GM13977 (cell line): ENCODE measurements at places on chromosomes 2 and 18.

DNA sequence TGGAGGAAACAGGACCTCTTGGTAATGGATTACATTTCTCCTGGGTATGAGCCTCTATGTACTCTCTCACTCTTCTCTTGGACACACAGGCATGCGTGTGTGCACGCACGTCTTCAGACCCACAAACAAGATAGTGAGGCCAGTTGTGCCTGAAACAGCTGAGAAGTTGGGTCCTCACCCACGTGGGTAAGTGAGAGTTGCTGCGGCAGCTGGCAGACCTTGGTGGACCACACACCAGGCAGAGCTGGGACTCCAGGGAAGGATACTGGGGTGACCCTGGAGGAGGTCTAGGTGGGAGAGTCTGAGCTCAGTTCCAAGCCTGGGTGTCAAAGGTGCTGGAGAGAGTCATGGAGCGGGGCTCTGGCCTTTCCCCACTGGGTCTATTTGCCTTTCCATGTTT is 194.3 kb downstream of the HAUS1 start:
- no peak for DNase-seq

DNA sequence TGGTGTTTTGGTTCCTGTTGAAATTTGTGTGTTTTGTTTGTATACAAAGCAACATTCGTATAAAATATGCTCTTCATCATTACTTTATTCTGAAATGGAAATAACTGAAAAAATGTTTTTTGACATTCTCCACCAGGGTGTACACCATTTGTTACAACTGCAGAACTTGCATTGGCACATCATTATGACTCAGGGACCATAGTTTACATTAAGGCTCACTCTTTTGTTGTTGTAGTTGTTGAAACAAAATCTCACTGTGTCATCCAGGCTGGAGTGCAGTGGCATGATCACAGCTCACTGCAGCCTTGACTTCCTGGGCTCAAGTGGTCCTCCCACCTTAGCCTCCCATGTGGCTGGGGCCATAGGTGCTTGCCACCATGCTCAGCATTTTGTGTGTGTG is 676.6 kb downstream of the TDRD15 start:
- no peak for DNase-seq

DNA sequence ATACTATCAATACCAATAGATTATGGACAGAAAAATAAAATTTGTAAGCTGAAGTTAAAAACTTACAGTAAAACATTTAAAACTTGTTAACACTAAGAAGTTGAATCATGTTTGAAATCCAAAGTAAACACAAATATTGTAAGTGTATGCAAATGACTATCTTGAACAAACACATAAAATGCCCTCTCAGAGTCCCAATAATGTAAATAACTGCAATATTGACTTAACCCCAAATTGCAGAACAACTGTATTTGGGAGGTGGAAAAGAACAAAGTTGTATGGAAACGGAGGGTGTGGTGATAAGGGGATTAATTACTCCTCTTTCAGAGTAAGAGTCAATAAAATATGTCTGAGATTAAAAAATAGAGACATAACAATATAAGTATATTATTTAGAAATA is 140.0 kb upstream of the NOL4 start:
- DNase-seq = no peak

DNA sequence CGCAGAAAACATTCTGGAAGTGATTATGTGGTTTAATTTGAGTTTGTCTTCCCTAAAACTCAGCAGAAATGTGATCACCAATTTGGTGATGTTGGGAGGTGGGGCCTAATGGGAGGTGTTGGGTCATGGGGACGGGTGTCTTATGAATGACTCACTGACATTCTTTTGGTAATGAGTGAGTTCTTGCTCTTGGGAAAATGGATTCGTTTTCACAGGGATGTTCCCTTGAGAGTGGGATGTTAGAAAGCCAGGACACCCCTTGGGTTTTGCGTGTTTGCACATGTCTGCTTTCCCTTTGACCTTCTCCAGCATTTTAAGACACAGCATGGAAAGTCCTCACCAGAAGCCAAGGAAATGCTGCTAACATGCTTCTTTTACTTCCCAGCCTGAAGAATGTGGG is 321.5 kb upstream of the NT5C1B start:
- DNase-seq = no peak

DNA sequence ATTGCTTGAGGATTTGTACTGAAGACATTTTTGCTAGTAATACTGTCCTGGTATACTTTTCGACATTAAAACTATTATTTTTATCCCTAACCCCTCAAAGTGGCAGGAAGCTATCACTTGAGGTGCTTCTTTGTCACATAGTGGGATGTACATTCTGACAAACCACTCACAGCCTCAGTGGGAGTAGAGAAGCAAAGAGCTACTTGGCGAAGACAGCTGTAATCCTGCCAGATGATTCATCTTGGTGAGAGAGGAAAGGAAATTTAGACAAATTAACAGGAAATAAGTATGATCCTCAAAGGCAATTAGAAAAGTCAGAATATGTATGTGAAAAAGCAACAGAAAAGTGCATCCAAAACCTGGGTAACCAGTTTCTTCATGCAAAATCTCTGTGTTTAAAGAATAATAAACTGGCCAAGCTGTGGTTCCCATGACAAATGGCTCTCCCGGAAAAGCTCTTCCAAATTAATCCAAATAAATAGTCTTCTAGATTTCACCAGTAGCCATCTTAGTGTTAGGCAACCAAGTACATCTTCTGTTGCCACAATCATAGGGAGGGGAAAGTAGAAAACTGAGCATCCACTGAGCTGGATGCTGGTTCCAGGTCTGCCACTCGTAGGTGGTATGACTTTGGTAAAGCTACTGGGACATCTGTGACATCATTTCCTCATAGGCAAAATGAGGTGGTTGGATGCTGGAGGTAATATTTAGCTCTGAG is 308.0 kb upstream of the LYPD1 start:
- no peak for DNase-seq

DNA sequence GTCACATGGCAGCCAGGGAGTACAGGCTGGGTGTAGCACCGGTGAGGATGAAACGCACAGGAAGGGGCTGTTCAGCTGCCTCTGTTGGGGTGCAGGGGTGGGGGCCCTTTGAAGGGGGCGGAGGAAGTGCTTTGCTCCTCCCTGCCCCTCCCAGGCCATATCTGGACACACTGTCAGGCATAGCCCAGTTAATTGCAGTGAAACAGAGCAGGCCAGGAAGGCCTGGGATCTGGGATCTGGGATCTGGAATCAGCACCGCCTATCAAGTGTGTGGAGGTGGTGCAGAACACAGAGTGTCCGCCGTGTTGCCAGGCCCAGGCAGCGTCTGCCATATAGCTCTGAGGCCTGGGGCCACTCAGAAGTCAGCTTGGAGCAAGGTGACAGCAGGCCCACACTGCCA is 119.3 kb upstream of the MSH2 start:
- DNase-seq = no peak

- DNase-seq = no peak
Measured at GRCh38 chr2:54476852-54477251, 20.7 kb downstream of the SPTBN1 start.

- DNase-seq = peak; percentile 88
Measured at GRCh38 chr18:12271376-12272235, 17.4 kb downstream of the CIDEA start.

- peak; percentile 66 for DNase-seq
Measured at GRCh38 chr2:216606551-216607276, 26.5 kb upstream of the IGFBP2 start.

- DNase-seq = no peak
Measured at GRCh38 chr2:238891457-238892203, 43.7 kb downstream of the TWIST2 start.

- no peak for DNase-seq
Measured at GRCh38 chr18:49249521-49249920, 210.9 kb downstream of the DYM start.

DNA sequence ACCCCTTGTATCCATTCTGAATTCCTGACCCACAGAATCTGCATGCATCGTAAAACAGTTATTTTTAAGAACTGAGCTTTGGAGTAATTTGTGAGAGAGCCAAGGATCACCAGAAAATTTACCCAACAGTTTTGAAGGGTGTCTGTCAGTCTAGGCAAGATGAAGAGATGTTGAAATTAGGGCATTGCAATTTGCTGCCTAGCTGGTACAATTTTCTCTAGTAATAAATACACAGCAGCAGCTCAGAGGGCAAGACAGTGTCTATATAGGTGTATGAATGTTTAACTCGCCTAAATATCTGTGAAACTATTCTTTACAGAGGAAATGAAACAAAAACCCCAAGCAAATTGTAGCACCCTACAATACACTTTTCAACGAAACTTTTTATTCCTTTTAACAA is 377.8 kb upstream of the POU3F3 start:
- no peak for DNase-seq

- DNase-seq = no peak
Measured at GRCh38 chr2:222730366-222730999, 59.0 kb downstream of the MOGAT1 start.

- peak; percentile 39 for DNase-seq
Measured at GRCh38 chr2:28639836-28640235, 111.8 kb upstream of the PPP1CB start.

- DNase-seq = no peak
Measured at GRCh38 chr18:33052886-33053285, 280.1 kb upstream of the KLHL14 start.

- DNase-seq = no peak
Measured at GRCh38 chr2:120976501-120977307, 241.0 kb downstream of the GLI2 start.

GRCh38 chr18:629269-630150 is 27.9 kb upstream of the TYMS start:
- no peak for DNase-seq

- DNase-seq = no peak
Measured at GRCh38 chr2:196949116-196949515, 22.6 kb upstream of the PGAP1 start.

DNA sequence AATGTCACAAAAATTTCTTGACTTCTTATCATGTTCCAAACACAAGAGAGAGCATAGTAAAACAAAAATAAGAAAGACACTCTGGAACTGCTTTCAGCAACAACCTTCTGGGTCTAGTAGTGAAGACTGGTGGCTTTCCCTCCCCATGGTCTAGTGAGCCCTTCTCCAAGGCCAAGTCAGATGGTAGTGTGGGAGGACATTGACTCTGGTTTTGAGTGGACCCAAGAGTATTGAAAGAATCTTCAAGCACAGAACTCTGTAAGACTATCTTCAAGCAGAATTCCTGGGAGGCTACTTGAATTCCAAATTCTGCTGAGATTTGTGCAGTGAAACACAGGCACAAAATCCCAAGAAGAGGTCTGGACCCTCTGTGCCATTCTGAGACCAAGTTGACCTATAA is 21.1 kb downstream of the ANTXR1 start:
- no peak for DNase-seq

DNA sequence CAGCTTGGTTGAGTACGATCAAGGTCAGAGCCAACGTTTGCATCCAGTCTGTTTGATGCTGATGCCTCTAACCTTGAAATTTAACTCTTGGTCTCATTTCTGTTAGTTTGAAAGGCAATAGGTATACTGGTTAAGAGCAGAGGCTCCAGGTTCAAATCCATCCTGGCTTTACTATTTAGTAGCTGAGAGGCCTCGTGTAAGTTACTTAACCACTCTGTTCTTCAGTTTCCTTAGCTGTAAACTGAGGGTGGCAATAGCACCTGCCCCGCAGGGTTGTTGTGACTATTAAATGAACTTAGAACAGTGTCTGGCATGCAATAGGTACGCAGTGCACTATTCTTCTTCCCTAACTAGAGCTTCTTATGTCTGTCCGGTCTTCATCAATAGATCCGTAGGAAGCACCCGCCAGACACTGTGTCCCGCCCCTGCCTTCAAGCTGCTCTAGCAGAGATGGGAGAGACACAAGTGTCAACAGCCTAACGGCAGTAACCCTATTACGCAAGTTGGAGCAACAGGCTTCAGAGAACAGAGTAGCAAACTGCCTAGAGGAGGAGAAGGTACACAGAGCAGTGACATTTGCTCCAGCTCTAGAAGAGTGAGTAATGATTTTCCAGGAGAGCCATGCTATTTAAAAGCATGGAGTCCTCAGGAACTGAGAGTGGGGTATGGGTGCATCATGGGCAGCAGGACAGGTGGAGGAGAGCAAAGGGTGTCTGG is 62.7 kb upstream of the ST3GAL5 start:
- DNase-seq = no peak

DNA sequence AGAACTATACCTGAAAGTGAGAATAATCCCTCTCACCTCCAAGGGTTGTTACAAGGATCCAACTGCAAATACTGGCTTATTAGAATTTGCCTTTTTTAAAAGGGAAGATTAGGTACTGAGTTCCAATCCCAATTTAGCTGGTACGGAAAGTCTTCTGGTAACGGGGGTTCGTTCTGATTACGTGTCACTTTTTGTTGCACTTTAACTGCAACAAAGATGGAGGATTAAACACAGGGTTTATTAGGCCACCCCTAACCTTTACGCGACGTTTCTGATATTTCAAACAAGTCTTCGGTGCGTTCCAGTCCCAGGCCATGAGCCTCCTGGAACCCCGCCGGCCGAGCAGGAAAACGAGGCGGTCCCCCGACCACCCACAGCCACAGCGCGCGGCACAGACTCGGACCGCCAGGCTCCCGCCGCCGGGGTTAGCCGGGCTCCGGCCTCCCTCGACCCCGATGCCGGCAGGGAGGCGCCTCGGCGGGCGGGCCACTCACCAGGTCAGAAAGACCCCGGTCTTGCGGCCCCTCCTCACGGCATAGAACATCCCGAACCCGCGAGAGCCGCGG is 411 bp downstream of the RNASEH1 start:
- no peak for DNase-seq

DNA sequence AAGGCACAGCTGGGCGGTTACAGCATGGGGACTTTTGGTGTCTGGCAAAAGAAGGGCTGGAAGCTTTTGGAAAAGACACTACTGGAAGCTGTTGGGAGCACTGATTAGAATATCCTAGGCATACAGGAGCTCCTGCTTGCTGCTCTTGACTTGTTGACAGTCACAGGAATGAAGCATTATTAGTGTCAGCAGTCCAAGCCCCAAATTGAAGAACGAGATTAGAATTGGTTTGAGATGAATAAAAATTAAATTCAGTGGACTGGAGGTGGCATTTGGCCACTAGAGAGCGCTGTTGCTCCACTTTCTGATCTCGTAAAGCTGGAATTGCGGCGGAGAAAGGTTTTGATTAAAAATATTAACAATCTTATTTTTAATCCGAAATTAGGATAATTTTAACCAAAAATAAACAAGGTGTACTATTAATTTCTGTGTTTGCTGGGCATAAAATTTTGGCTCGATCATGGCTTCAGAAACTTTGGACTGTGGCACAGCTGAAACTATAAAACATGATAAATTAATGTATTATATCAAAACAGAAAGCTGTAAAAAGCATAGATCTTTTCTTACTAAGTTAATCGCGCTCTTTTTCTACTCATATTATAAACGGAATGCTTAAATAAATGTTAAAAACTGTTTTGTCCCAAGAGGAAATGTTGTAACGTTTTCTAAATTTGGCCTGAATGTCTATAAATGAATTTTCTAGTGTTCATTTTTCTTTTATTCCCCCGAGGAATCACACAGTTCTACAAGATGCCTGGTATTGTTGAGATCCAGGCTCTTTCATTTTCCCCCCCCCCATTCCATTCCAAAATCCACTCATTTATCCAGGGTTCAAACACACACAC is 2.4 kb upstream of the HOXD8 start:
- peak; percentile 76 for DNase-seq

- no peak for DNase-seq
Measured at GRCh38 chr18:38616306-38616705, 1050.7 kb upstream of the CELF4 start.
